Gastroesophageal sphincter (tissue), 4 donors: ENCODE measurements at places on chromosomes 5 and 9. TPM values are rescaled to one million over a fixed set of nuclear protein-coding genes. Genes with fewer than 3 reads are reported as not detected.

The RAB3C gene
- 1.5 TPM for total RNA-seq

DNA sequence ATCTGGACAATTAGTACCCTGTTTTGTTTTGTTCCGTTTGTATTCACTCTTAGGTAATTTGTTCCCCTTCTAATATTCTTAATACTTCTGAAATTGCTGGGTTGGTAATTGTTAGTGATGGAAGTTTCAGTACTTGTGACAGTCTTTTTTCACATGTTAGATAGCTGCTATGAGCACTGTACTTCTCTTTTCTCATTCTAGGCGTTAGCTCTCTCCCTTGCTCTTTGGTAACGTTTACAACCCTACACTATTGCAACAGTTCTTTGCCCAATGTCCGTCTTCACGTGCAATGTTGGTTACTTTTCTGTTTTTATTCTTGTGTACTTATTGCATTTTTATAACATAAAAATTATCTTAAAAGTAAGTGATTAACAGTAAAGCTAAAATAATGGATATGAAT is 1509.0 kb downstream of the MAT2B start:
- ATAC-seq: no peak

DNA sequence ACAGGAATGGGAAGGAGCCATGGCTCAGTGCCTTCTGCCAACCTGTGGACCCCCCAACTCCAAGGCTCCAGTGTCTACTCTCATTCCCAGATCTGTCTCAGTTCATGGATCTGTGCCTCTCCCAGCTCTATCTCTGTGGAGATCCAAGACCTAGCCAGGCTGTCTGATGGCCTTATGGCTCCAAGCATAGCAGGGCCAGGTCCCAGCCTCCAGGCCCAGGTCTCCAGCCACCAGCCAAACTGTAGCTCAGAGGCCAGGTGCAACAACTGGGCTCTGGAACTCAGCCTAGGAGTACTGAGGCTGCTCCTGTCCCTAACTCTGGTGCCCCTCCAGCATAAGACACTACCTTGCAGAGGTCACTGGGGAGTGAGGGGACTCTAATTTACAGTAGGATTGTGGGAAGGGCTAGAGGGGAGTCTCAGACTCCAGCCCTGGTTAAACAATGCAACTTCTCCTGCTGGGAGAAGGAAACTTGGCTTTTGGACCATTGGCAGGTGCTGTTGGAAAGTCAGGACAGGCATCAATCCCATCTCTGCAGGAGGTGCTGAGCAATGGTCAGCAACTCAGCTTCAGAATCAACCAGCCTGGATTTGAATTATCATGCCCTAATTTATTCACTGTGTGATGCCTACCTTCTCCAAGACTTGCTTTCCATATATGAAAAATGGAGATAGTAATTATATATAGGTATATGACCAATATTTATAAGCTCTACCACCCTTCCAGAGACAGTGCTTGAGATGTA is 63.0 kb downstream of the PCDH1 start:
- no peak for ATAC-seq

The MSMP gene
- not detected for total RNA-seq

- ATAC-seq: no peak
These were observed 168.5 kb downstream of the HSD17B3 start for GRCh38 chr9:96133321-96134021.

DNA sequence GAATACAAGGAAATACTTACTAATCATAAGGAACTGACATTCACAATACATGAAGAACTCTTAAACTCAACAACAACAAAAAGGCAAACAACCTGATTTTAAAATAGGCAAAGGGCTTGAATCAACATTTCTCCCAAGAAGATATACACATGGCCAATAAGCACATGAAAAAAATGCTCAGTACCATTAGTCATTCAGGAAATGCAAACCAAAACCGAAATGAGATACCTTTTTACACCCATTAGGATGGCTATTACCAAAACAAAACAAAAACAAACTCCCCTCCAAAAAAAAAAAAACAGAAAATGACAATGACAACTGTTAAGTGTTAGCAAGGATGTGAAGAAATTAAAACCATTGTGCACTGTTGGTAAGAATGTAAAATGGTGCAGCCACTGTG is 104.1 kb upstream of the ZNF462 start:
- no peak for ATAC-seq

DNA sequence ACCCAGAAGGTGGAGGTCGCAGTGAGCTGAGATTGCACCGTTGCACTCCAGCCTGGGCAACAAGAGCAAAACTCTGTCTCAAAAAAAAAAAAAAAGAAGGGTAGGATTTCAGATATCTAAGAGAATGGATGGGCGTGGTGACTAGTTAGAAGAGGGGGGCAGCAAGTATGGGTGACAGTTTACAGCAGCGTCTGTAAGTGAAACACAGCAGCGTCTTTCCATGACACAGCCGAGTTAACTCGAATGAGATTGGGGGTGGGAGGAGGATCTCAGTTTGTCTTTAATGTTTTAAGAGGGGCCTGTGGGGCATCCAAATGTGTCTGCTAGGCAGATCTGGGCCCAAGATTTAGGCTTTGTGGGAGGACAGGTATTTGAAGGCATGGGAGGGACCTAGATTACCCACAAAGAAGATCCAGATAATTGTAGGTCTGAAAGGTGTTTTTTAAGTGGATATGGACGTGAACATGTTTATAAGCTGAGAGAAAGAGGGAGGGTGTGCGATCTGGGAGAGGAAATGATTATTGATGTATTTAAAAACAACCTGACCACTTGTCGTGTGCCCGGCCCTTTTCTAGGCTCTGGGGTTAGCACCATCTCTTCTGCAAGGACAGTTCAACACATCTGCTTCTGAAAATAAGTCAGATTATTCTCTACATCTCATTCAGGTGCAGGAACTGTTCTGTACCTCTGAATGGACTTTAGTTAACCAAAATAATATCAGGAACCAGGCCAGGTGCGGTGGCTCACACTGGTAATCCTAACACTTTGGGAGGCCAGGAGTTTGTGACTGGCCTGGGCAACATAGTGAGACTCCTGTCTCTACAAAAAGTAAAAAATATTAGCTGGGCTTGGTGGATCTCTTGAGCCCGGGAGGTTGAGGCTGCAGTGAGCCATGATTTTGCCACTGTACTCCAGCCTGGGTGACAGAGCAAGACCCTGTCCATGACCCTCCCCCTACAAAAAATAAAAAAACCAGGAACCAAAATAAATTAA is 2.5 kb downstream of the CEP78 start:
- no peak for ATAC-seq

GRCh38 chr9:103700195-103700962 is 393.7 kb upstream of the SMC2 start:
- ATAC-seq: no peak

GRCh38 chr5:94945656-94946055 is 327.2 kb downstream of the SLF1 start:
- ATAC-seq: peak; percentile 41

DNA sequence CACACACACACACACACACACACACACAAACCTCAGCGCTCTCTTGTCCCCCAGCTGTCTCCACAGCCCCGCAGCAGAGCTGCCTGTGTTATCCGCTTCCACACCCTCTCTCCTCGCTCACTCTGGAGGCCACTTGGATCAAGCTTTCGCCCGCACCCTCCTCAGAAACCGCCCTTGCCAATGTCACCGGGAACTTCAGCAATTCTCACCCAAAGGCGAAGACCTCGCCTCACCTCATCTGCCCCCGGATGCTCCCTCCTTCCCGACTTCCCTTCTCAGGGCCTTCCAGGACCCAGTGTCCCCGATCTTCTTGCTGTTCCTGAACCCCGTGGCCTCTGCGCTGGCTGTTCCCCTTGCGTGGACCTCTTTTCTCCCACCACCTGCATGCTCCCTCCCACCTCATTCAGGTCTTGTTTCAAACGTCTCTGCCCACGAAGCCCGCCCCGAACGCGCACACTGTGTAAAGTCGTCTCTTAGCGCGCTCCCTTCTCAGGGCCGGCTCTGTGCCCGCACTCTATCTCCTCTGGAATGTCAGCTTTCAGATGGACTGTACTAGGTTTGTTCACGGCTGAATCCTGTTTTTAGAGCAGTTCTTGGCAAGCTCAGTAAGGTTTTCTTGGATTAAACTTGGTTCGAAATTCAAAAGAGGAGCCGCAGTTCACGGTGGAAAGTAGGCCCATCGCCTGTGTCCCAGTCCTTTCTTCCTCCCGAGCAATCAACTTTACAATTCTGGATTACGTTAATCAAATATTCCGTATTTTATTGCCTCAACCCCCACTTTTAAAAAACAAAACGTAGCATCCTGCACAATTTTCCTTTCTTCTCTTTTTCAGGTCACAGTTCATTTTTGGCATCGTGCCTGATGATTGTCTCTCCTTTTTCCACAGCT is 1.0 kb upstream of the TRIM7 start:
- no peak for ATAC-seq
